Esophagus (tissue), 2 donors: ENCODE measurements at places on chromosomes 3 and 15. TPM values are rescaled to one million over a fixed set of nuclear protein-coding genes. Genes with fewer than 3 reads are reported as not detected.

KCNMB3 gene
- 0.74 TPM for polyA plus RNA-seq

AADACL2 gene
- polyA plus RNA-seq = 0.12 TPM

C3orf52 gene
- 2.1 TPM for polyA plus RNA-seq

MAGI1 gene
- 10.6 TPM for polyA plus RNA-seq

ADAMTS17 gene
- polyA plus RNA-seq = 2.1 TPM

MYZAP gene
- 38.2 TPM for polyA plus RNA-seq

ST3GAL6 gene
- 1.8 TPM for polyA plus RNA-seq
